RPMI7951 (cell line): ENCODE measurements at places on chromosomes 12 and 14. TPM values are rescaled to one million over a fixed set of nuclear protein-coding genes. Genes with fewer than 3 reads are reported as not detected.

The HELB gene
- 2.4 and 2.6 TPM in 2 replicates for total RNA-seq

The REP15 gene
- total RNA-seq: 1.4 and 1.6 TPM in 2 replicates

The PTGER2 gene
- total RNA-seq: 0.78 and 1.6 TPM in 2 replicates

The RNFT2 gene
- 2.4 and 3.4 TPM in 2 replicates for total RNA-seq

The AVPR1A gene
- total RNA-seq: not detected in 2 replicates

The NRXN3 gene
- 0.24 and 0.29 TPM in 2 replicates for total RNA-seq

The TTC9 gene
- total RNA-seq: 0.10 TPM in 1 of 2 replicates, not detected in the other

The C12orf50 gene
- total RNA-seq: not detected in 2 replicates

The SSPN gene
- total RNA-seq: 13.2 and 14.0 TPM in 2 replicates

The GARIN6 gene
- total RNA-seq: not detected in 2 replicates

The TBK1 gene
- total RNA-seq: 26.2 and 32.1 TPM in 2 replicates

The CHGA gene
- not detected in 2 replicates for total RNA-seq

The CPM gene
- 0.36 and 4.1 TPM in 2 replicates for total RNA-seq

The RPL10L gene
- total RNA-seq: not detected in 2 replicates

The BATF gene
- 3.6 and 3.9 TPM in 2 replicates for total RNA-seq

The APOF gene
- total RNA-seq: not detected in 2 replicates

The RALGAPA1 gene
- 11.4 and 16.0 TPM in 2 replicates for total RNA-seq

The ADAM20 gene
- 0.10 and 0.12 TPM in 2 replicates for total RNA-seq

The PTPN6 gene
- total RNA-seq: 0.24 TPM in 1 of 2 replicates, not detected in the other

The P2RX7 gene
- total RNA-seq: 4.8 and 5.0 TPM in 2 replicates

The EPS8 gene
- total RNA-seq: 34.4 and 38.4 TPM in 2 replicates

The GCH1 gene
- total RNA-seq: 1.3 and 3.5 TPM in 2 replicates

The VRTN gene
- not detected in 2 replicates for total RNA-seq

The CLMN gene
- 0.59 and 0.72 TPM in 2 replicates for total RNA-seq

The SOAT2 gene
- not detected in 2 replicates for total RNA-seq

The ITGA5 gene
- total RNA-seq: 154 and 167 TPM in 2 replicates

The PPFIBP1 gene
- 52.0 and 58.0 TPM in 2 replicates for total RNA-seq

The C14orf180 gene
- total RNA-seq: not detected in 2 replicates

The ARHGAP9 gene
- total RNA-seq: 0.20 TPM in 1 of 2 replicates, not detected in the other

The NGDN gene
- total RNA-seq: 51.5 and 55.2 TPM in 2 replicates

The CMA1 gene
- total RNA-seq: not detected in 2 replicates

The SDR9C7 gene
- not detected in 2 replicates for total RNA-seq

The C1RL gene
- 7.1 and 9.0 TPM in 2 replicates for total RNA-seq

The OR10AD1 gene
- not detected in 2 replicates for total RNA-seq

The RD3L gene
- total RNA-seq: not detected in 2 replicates

The CDKN1B gene
- 26.6 and 30.8 TPM in 2 replicates for total RNA-seq

The WSCD2 gene
- not detected in 2 replicates for total RNA-seq

The CEBPE gene
- total RNA-seq: not detected in 2 replicates
